GM12864 (cell line): ENCODE measurements at places on chromosomes 7 and 10.

DNA sequence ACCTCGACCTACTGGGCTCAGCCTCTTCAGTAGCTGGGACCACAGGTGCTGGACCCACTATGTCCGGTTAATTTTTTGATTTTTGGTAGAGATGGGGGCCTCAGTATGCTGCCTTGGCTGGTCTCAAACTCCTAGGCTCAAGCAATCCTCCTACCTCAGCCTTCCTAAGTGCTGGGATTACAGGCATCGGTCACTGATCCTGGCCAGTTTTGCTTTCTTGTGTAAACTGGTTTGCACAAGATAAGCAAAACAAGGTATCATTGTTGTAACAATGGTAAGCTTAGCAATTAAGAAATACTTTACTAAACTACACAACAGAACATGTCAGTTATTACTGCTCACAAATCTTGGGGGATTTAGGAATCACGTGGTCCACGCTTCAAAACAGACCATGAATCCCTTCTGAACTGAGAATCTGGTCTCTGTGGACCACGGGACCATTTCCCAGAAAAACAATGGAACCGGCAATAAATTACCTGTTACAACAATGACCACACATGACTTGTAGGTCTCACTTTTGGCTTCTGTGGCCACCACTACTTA lies 36.8 kb downstream of the RSU1 start:
- DNase-seq, result no peak

- peak; percentile 68 for DNase-seq
Measured at GRCh38 chr10:71371750-71372166, 25.0 kb upstream of the CDH23 start.

- no peak for DNase-seq
Measured at GRCh38 chr10:102313221-102313896, 68.0 kb downstream of the GBF1 start.

- DNase-seq, result no peak
Measured at GRCh38 chr10:77648472-77648871, 10.9 kb upstream of the KCNMA1 start.

DNA sequence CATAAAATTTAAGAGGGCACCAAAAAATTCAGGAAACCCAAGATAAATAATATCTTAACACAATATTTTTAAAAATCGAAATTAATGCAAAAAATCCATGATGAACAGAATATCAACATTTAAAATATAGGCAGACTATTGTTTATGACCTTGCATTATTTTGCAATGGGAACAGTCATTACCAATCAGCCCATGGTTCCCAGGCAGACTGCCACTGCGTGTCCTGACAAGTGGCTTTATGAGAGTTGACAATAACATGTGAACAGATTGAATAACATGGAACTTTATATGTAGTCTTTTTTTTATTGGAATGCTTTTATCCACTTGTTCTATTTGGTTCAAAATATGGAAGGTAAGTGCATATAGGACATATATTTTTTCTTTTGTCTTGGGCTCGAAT lies 3.1 kb upstream of the AVPI1 start:
- DNase-seq, result no peak

DNA sequence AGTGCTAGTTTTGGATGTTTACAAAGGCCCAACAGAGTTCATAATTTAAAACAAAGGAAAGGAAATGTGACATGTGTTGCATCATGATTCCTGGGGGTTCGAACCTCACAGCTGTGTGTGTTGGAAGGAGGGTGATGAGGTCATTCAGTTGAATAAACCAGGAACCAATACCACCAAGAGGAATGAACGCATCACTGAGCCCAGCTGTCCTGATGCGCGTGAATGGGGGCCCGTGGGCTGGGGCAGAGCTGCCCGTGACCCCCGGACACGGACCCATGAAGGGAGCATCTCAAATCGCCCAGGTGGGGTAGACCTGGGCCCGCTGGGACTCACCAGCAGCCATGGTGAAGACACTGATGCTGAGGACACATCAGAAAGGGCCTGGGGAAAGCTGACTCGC lies 33.0 kb downstream of the BRI3 start:
- peak; percentile 27 for DNase-seq

DNA sequence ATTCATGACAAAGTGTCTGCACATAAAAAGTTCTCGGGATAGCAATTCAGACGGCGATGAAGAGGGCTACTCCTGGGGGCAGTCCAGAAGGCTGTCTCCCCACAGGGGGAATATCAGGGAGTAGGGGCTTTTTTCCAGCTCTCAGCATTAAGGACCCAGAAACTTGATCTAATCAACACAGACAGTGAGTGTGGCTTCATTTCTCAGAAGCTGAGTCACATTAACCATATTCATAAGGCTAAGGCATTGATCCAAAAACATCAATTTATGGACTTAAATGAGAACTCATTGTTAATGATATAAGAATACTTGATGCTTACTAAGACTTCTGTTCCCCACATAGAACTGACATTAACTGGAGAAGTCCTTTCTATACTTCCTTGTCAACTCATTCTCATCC lies 87.5 kb upstream of the AOAH start:
- no peak for DNase-seq

GRCh38 chr7:85528581-85528980 lies 341.7 kb upstream of the SEMA3D start:
- DNase-seq, result no peak

GRCh38 chr10:65126288-65126687 lies 1605.1 kb downstream of the REEP3 start:
- DNase-seq, result no peak

DNA sequence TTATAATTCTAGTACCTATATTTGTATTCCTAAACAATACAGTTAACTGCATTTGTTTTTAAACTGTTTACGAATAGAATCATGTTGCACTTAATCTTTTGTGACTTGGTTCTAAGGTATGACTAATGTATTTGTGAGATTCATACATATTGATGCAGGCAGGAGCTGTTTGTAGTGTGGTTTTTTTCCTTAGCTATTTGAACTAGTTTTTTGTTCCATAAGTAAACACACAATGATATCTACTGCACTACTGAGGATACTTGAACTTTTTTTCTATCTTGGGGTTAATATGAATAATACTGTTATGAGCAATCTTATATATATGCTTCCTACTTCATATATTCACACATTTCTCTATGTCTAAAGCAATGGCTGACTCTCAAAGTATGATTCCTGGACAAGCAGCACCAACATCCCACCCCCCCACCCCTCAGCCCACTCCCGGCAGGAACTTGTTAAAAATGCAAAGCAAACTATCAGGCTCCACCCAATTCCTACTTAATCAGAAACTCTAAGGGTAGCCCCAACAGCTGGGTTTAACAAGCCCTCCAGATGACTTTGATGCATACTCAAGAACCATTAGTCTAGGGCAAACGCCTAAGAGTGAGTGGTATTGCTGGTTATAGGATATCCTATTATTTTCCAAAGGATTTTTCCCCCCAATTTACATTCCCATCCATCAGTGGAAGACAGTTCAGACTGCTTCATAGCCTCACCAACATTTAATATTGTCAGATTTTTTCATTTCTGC lies 25.8 kb downstream of the BRAF start:
- no peak for DNase-seq

DNA sequence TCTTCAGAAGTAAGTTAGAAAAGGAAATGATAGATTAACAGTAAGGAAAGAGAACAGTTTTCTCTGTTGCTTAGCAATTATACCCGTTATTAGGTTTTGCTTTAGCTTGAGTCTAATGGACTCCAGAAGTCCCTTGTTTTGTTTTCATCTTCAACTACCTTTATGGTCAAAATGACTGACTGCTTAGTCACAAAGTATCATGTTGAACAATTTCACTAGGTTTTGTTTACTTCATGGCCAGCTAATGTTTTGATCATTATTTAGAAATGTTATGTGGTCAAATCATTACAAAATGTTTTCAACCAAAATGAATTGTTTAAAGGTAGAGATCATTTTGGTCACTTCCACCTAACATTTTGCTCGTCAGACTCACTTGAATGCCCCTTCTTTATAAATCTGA lies 1.9 kb downstream of the UBN2 start:
- no peak for DNase-seq

DNA sequence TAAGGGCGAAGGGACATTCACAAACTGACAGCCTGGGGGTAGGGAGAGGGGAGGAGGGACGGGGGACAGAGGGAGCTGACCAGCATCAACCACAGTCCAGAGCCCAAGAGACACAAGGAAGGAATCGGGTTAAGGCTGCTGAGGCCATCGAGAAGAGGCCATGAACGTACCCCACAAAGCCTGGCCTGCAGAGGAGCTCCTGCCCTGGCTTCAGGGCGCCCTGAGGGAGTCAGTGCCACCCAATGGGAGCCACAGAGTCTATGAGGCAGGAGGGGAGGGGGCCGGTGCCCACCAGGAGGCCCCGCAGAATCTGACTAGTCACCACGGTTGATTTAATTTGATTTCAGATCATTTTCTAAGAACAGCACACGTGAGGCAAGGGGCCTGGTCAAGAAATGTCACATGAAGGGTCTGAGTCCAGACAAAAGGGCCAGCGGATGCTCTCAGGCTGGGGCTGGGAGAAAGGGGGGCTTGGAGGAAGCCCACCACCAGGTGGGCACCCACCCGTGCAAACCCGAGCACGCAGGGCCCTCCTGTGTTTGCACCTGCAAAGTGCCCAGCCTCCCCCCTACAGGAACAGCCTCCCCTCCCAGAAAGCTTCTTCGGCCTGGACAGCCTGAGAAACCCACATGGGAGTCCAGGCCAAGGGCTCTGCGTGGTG lies 40.4 kb downstream of the CAMK2B start:
- no peak for DNase-seq

- no peak for DNase-seq
Measured at GRCh38 chr7:140641524-140642195, 1.0 kb upstream of the DENND2A start.

GRCh38 chr10:32795598-32796183 lies 162.3 kb downstream of the ITGB1 start:
- DNase-seq, result no peak

GRCh38 chr7:26535483-26536007 lies 243.9 kb downstream of the SNX10 start:
- DNase-seq, result no peak

GRCh38 chr10:73366381-73367298 lies 8.0 kb upstream of the CFAP70 start:
- DNase-seq, result no peak

GRCh38 chr7:103857435-103857834 lies 132.0 kb downstream of the RELN start:
- no peak for DNase-seq

DNA sequence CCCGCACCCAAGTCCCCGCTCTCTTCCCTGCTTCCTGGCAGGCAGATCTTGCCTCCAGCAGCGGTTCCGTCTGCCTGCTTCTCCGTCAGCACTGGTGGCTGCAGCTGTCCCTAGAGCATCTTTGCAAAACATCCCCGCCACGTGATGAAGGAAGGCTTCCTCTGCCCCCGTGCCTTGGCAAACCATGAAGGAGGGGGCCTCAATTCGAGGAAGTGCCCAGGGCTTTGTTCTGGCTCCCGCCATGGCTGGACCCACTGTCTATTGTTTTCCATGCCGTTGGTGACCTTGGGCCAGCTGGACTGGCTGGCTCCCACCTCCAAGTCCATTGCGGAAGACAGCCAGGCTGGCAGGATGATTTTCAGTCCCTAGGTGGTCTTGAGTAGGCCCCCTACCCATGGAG lies 13.2 kb upstream of the AQP1 start:
- no peak for DNase-seq

DNA sequence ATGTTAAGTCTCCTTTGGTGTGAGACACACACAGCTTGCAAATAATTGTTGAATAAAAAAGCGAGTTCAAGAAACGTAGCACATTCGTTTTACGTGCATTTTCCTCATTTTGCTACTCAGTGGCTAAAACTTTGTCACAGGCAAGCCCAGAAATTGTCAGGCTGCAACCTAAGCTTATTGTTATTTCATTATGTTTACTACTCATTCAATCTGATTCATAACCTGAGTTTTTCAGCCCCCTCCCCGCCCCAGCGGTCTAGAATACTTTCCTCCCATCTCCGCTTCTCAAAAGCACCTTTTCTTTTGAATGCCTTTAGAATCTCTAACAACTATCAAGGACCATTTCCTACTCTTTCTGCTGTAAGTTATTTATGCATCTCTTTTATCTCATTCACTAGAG lies 1.1 kb downstream of the FAM133B start:
- DNase-seq, result no peak

GRCh38 chr10:60878224-60878623 lies 65.8 kb downstream of the RHOBTB1 start:
- no peak for DNase-seq

- no peak for DNase-seq
Measured at GRCh38 chr7:64863969-64864368, 39.1 kb upstream of the ZNF273 start.

DNA sequence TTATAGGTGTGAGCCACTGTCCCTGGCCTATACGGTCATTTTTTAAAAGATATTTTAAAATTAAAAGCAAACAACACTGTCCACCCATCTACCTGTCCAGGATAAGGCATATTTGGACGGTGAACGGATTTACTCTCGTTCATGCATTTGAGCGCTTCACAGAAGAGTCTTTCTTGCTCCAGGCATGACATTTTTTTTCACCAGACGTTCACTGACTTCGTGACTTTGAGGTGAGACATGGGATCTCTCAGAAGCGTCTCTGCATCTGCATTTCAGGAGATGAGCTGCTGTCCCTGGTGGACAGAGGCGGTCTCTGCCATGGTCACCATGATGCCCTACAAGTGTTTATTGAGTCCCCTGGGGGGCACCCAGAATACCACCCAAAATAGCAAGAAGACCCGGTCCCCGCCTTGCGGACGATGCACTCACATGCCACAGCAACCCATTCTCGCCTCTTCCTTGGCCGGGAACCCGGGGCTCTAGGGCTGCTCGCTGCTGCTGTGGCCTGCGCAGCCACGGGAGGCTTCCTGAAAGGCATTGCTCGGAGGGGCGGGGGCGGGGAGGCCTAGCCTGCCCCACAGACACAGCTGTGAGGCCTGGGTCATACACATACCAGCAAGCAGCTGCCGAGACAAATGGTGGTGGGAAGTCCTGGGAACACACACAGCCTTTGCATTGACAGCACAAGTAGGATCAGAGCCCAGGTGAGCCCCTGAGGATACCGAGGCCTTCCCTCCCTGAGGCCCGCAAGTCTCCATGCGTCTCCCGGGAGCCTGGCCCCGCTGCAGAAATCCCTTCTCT lies 84.4 kb downstream of the RGS10 start:
- DNase-seq, result no peak

DNA sequence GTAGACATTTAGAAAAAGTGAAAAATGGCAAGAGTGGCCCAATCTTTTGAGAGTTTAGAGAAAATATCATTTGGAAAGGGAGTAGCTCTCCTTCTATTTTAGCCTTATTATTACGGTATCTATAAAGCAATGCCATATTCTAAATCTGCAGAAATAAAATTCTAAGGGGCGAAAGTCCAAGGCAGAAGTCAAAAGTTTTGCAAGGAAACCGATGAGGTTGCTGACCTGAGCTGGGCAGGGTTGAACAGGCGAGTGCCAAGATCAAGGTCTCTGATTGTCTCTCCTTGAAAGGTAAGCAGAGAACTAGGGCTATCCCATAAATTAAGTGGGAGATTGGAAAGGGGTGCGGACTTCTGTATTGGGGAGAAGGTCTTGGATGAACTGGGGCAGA lies 11.7 kb downstream of the TRIM56 start:
- no peak for DNase-seq
